ENCODE measurements at places on chromosomes 4 and X.
A peak's percentile ranks its signal among the peaks of the same experiment; 100 is the strongest.

GRCh38 chr4:53315300-53315699 is 50.6 kb downstream of the SCFD2 start:
- no peak for DNase-seq

- peak; percentile 36 for DNase-seq
Measured at GRCh38 chrX:131734621-131735020, 190.7 kb downstream of the OR13H1 start.

- peak; percentile 44 for DNase-seq
Measured at GRCh38 chr4:82429728-82430192, 502 bp downstream of the HNRNPDL start.

GRCh38 chr4:118749347-118749988 is 64.3 kb downstream of the METTL14 start:
- DNase-seq, result no peak
